A549 treated with ZK216348 at 1 μM for 4 hours (cell line): ENCODE measurements at places on chromosomes 1 and 21. TPM values are rescaled to one million over a fixed set of nuclear protein-coding genes. Genes with fewer than 3 reads are reported as not detected.

ANKRD34A gene
- total RNA-seq: 0.11 to 0.36 TPM (median 0.20 TPM) in 5 replicates

GPR89A gene
- total RNA-seq: 12.9 to 16.4 TPM (median 15.4 TPM) in 5 replicates

CYP4A22 gene
- total RNA-seq: not detected in 5 replicates

OLFML3 gene
- total RNA-seq: 2.4 to 3.7 TPM (median 3.6 TPM) in 5 replicates

IVL gene
- total RNA-seq: 0.15 TPM in 1 of 5 replicates, not detected in the others

ANXA9 gene
- total RNA-seq: 0.87 to 1.3 TPM (median 1.1 TPM) in 5 replicates
